NCI-H1092 treated with DMSO at 0.1 percent for 48 hours (cell line): ENCODE measurements at places on chromosomes 2 and 18.

DNA sequence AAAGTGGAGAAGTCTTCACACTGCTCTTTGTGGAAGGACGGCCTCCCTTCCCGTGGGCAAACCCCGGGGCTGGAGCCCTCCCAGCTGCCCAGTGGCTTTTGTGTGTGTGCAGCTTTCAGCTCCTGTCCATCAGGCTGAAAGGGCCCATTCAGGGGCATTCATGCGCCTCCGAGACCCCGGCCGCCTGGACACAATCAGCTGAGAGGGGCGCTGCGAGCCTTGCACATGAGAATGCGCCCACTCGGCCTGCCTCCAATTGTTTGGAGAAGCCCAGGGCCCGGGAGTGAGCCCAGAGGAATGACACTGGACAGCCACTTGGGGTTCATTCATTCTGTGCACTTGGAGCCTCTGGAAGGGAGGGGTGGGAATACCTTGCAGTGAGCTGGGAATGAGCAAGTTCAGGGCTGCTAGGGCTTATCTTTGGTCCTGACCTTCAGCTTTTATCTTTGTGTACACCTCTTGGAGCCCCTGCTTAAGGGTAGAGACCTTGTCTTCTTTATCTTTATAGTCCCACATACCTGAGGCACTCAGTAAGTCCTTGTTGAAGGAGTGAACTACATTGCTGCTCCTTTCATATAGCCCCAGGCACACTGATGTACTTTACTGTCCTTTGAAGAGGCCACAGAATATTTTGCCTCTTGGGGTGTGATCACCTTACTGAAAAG is 56.5 kb downstream of the TCF7L1 start:
- no peak for DNase-seq

DNA sequence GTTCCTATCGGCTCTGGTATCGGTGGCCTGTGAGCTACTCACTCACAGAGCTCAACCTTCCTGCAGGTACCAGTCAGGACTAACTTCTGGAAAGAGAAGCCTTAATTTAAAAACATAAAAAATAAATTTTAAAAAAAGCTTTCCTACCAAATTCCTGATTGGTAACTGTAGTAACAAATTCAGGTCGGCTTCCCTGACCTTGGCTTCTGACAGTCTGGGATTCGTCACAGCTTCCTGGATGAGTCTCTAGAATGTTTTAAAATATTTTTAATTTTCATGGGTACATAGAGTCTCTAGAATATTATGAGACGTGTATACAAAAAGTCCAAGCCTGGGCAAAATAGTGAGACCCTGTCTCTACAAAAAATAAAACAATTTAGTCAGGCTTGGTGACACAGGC is 45.0 kb upstream of the MTCL1 start:
- no peak for DNase-seq

DNA sequence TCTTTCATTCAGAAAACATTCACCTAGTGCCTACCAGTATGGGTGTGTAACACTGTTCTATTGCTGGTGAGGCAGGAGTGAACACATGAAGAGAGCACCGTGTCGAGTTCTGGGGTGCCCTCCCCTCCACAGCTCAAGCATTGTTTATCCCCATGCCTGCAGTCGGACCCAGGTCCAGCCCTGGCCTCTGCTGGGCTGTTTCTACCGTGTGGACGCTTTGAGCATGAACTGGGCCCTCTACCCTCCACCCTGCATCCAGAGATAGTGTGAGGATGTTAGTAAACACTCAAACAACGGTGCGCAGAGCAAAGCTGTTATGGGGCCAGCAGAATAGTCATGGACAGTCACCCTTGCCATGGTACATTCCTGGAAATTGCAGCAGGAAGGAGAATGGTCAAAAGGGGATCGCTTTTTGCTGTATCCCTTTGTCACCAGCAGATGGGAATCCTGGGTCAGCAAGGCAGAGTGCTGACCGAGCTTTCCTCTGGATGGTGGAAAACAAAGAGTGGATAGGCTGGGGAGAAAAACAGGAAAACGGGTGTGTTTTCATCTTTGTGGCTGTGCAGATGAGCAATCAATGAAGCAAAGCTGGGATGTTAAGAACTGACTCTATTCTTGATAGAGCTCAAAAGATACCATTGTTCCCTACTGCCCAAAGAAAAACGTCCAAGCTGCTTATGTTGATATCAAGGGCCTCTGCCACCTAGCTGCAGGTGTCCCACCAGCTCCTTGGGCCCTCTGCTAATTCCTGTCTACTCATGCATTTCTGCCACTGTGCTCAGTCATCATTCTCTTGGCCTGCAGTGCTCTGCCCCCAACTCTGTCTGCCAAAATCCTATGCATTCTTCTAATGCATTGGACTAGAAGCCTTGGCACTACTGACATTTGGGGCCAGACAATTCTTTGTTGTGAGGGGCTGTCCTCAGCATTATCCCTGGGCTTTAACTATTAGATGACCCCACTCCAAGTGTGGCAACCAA is 38.7 kb downstream of the REEP1 start:
- no peak for DNase-seq

GRCh38 chr2:37561615-37562569 is 109.5 kb downstream of the CDC42EP3 start:
- no peak for DNase-seq

DNA sequence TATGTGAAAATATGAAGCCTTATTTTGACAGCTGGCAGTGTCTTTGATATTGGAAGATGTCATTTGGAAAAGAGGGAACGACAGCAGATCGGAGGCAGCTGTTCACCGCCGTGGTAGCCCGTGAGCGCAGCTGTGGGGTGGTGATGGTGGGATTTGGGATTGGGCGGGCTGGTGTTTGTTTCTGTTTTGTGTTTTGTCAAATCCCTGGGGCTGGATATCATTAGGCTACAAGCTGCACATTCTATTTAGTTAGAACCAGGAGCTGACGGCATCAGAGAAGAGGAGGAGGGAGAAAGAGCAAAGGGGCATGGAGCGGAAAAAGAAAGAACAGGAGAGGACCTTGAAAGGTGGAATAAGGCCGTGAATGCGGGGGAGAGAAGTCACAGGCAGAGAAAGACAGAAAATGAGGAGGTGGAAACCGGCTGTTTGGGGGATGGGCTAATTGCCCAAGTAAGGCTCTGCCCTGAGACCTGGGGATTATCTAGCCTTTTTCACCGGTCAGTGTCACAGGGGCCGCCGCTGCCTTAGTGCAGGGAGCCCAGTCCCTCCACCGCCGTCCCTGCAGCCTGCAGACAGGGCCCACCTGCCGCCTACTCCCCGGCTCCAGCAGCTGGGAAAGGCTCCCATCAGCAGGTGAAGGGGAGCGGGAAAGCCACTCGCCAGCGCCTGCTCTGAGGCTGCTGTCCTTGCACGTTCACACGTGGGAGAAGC is 88.0 kb downstream of the ZCCHC2 start:
- no peak for DNase-seq

- DNase-seq, result no peak
These were observed 48.8 kb upstream of the IHH start for GRCh38 chr2:219109471-219109870.

DNA sequence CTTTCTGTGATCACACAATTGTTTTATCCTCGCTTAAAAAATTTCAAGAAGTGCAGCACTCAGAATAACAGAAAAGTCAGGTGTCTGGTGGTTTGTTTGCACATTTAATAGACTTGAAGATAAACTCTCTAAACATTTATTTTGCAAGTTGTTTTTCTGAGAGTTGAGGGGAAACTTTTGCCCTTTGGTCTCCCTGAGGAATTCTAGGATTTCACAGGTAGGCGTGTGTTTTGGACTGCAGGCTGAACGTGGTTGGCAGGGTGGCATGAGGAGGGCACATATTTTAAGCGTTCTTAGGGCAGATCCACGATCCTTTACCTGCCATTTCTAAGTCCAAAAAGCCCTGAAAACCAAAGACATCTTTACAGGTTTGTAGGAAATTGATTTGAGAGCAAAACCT is 188.6 kb downstream of the NEDD4L start:
- no peak for DNase-seq

DNA sequence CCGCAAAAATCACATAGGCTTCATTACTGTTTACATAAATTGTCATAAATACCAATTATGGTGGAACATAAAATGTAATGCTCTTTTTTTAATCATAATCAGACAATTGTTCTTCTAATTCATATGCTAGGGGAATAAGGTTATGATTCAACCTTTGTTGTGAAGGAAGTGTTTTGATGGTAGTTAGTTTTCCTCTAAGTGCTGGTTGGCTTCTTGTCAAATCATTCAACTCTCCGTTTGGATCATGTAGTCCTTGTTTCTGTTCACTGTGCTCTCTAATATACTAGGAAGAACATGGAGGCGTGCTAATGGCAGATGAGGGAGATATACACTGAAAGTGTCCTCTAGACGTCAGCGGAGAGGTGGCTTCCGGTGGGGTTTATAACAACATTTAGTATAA is 1938.0 kb upstream of the PIK3C3 start:
- DNase-seq, result no peak

- DNase-seq, result no peak
These were observed 183.8 kb downstream of the MYT1L start for GRCh38 chr2:2146969-2147900.

- no peak for DNase-seq
These were observed 47.9 kb upstream of the FANCL start for GRCh38 chr2:58289029-58289428.

- no peak for DNase-seq
These were observed 114.7 kb upstream of the CAVIN2 start for GRCh38 chr2:191961556-191961955.

DNA sequence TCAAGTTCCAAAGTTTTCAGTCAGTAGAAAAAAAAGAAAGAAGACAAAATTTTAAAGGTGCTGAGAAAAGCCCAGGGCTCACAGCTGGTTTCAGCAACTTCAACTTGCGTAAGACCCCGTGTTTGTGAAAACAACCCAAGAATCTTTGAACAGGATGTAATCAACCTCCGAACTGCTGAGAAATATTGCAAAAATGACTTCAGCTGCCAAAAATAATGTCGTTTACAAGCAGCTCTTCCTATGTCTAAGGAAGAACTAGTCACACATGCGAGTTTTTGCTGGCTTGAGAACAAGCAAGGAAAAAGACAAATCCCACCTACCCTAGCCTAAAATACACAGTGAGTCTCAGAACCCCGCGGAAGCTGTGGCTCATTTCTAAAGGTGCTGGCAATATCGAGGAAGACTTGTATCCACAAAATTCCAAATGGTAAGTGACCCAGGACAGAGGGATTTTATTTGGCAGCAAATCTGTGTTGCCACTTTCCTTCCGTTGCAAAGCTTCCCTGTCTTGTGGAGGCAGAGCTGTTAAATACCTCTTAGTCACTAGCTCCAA is 59.8 kb upstream of the SLC8A1 start:
- no peak for DNase-seq

GRCh38 chr18:68150961-68151360 is 563.9 kb downstream of the TMX3 start:
- no peak for DNase-seq

GRCh38 chr2:130827502-130828251 is 9.0 kb upstream of the ARHGEF4 start:
- DNase-seq, result no peak

- DNase-seq, result no peak
These were observed 26.7 kb upstream of the SMIM21 start for GRCh38 chr18:75454022-75454795.

GRCh38 chr2:138846216-138846821 is 66.1 kb upstream of the NXPH2 start:
- DNase-seq, result peak; percentile 41

DNA sequence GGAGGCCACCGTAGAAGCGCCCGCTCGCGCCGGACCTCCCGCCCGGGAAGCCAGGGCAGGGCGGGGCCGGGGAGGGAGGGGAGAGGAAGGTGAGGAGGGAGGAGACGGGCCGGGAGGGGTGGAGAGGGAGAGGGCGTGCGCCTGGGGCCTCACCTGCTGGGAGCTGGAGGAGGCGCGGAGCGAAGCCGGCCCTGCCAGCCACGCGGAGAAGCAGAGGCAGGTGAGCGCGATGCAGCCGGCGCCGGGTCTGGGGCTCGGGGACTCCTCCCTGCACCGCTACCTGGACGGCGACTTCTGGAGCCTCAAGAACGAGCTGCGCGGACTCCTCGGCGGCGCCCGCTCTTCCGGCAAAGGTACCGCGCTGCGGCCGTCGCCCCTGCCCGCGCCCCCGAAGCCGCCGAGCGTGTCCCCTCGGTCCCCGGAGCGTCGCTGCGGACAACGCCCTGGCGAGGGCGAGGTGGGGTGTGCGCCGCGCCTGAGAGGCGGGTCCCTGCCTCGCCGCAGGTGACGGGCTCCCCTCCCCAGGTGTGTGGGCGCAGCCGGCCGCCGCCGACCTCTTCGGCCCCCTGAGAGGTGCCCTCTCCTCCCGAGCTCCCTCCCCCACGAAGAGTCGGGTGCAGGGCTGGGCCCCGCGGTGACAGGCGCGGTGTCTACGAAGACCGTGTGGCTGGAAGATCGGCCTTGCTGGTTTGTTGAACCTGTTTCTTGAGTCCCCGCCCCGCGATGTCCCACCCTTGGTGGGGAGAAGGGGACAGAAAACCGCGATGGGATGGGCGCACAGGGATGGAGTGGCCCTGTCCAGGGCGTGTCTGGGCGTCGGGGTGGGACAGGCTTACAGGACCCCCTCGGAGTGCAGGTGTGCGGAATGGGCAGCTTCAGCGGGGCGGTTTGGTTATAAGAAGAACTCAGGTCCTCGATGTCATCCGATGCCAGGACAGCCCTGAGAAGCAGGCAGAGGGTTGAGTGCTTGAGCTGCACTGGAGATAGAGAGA is at the start of gene ACOXL:
Gene ACOXL, plus strand, starts transcription at position 152 of the 992 bp plus-strand sequence. CDS start 35,817 bp downstream, outside the sequence.
- DNase-seq, result no peak

- DNase-seq, result no peak
These were observed 54.1 kb downstream of the TAF1B start for GRCh38 chr2:9897331-9897737.

- DNase-seq, result no peak
These were observed 522.0 kb downstream of the PLCL1 start for GRCh38 chr2:198326431-198326830.

- DNase-seq, result no peak
These were observed 91.3 kb upstream of the YPEL5 start for GRCh38 chr2:30055548-30055947.

- DNase-seq, result no peak
These were observed 8.5 kb downstream of the ESPNL start for GRCh38 chr2:238108423-238109183.

DNA sequence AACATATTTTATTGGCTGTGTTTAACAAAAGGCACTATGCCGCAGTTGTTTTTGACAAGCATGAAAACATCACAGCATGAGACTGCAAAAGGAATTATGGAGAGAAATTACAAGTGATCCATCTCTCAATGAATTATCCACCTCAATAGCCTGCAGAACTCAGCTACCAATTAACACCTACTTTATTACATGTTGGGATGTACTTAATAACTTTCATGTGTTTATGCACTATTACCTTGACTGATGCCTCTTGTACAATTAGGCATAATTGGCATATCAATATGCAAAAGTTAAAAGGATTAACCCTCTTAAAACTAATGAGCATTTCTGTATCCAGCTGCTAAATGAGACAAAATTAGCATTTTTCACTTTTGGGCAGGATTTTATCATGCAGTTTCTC is 27.8 kb downstream of the ARHGAP15 start:
- no peak for DNase-seq

DNA sequence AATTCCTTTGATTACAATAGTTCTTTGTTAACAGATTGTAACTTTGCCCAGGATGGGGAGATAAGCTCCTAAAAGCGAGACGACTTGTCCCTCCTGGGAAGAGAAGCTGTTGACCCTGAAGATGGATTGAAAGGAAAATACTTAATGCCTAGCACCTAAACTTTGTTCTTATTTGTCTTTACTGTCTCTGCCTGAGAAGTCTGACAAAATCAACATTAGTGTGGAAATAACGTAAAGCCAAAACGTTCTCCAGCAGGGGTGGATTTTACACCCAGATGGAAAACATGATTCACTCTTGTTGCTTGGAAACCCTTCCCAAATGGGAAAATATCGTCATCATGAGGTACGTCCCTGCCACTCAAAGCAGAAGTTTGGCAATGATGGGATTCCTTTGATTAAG is 450.1 kb downstream of the SLC4A3 start:
- DNase-seq, result no peak
